ENCODE measurements at places on chromosomes 12 and 14. TPM values are rescaled to one million over a fixed set of nuclear protein-coding genes. Genes with fewer than 3 reads are reported as not detected.

- no peak for DNase-seq
Observed at GRCh38 chr14:23566778-23567185, 809 bp downstream of the AP1G2 start.

DNA sequence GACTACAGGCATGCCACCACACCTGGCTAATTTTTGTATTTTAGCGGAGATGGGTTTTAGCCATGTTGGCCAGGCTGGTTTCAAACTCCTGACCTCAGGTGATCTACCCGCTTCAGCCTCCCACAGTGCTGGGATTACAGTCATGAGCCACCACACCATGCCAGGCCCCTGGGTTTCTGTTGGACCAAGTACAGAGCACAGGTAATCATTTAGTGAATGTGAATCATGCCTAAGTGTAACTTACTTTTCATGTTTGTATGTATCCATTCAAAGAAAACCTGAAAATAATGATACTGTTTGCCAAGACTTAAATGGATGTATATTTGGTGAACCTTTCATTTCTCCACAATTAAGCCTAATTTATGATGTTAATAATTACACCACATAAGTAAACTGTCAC, 65.9 kb downstream of the FGD6 start:
- no peak for DNase-seq

DNA sequence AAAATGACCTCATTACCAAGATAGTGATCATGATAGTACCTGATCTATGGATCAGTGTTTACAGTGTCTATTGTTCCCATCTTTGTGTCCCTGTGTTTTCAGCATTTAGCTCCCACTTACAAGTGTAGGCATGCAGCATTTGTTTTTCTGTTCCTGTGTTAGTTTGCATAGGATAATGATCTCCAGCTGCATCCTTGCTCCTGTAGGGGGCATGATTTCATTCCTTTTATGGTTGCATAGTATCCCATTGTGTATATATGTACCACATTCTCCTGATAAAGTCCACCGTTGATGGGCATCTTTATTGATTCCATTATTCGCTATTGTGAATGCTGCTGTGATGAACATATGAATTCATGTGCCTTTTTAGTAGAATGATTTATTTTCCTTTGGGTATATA, 215.4 kb upstream of the NAV3 start:
- DNase-seq, result no peak

- no peak for DNase-seq
Observed at GRCh38 chr14:96736439-96736838, 60.7 kb upstream of the VRK1 start.

- no peak for DNase-seq
Observed at GRCh38 chr12:75921622-75922289, 109.8 kb downstream of the PHLDA1 start.

DNA sequence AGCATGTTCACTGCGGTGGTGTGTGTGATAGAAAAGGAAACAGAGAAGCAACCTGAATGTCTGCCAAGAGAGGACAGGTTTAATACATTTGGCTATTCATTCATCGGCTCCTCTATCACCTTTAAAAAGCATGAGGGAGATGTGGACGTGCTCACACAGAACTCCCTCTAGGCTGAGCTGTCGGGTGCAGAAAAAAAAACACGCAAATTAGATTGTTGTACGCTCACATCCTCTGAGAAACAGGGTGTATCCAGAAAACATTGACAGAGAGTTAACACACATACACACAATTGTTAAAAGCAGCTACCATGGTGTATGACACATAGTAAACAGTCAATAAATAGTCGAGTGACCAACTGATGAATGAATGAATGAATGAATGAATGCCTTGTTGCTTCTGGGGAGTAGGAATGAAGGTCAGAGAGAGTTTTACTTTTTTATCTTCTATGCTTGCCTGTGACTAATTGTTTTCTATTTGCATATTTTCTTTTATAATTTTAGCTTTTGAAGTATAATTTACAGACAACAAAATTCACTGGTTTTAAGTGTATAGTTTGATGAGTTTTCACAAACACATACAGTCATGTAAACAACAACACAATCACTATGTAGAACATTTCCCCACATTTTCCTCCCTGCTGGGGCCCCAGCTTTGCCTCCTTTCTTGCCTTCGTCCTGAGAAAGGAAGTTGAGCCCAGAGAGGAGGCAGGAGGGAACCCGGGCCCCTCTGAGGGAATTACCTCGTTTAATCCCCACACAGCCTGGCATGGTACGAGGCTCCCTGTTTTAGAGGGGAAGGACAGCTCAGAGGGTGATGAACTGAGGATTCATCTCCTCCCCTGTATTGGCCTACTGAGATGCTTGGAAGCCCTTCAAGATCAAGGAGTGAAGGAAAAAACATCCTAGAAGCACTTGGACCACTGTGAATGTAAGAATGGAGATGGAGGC, 19.7 kb upstream of the FAM222A start:
- no peak for DNase-seq

DNA sequence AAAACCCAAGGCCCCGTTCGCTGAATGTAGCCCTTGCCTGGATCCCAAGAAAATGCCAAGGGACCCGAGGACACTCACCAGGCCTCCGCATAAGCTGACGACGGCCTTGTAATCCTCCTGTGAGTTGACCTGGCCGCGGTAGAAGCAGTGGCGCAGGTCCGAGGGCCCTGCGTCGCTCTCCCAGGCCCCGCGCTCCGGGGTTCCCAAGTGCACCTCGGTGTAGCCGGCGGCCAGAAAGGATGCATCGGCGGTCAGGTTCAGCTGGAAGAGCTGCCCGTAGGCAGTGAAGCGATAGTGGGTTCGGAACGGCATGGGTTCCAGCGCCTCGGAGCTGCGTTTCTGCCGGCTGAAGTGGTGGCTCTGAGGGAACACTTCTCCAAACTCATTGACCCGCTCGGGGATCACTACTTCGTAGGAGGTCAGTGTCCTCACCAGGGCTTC, 1.2 kb downstream of the ADAMTS20 start:
- DNase-seq, result no peak

GRCh38 chr12:47549258-47549657, 156.6 kb downstream of the RPAP3 start:
- no peak for DNase-seq

GRCh38 chr14:104573930-104574329, 5.6 kb upstream of the C14orf180 start:
- DNase-seq, result no peak

DNA sequence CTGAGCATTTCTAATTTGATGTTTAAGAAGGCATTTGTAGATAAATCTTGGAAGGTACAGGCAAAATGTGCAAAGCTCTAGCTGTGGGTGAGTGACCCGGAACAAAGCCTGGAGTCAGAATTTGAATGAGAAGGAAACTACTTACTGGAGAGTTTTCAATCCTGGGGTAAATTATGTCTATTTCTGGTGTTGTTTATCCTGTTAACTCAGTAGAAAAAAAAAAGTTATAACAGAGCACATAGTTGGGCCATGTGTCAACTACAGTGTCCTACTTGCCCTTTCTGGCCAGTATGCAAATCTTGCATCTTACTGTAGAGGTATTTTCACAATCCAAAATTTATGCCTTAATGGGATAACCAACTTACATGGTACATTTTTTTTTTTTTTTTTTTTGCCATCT, 182.3 kb downstream of the SYNE2 start:
- DNase-seq, result no peak

GRCh38 chr14:105487449-105487985, 831 bp downstream of the CRIP1 start:
- peak; percentile 72 for DNase-seq

DNA sequence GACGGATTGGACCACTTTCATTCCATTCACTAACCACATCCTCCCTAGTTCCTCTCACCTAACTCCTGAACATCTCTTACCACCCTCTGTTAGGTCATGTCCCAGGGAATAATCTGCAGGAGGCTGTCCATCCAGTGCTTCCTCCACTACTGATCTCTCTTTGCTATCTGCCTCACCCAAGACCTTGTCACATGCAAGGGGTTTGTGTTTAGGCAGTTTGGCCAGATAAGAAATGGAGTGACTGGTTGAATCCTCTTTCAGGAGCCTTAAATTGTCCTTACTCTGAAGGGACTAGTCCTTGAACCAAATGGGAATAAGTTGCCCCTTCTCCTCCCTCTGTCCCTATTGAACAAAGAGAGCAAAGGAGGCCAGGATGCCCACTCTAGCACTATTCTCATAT, 249.2 kb upstream of the BTG1 start:
- no peak for DNase-seq

GRCh38 chr12:55724226-55724939, 4.2 kb downstream of the RDH5 start:
- DNase-seq, result peak; percentile 49

DNA sequence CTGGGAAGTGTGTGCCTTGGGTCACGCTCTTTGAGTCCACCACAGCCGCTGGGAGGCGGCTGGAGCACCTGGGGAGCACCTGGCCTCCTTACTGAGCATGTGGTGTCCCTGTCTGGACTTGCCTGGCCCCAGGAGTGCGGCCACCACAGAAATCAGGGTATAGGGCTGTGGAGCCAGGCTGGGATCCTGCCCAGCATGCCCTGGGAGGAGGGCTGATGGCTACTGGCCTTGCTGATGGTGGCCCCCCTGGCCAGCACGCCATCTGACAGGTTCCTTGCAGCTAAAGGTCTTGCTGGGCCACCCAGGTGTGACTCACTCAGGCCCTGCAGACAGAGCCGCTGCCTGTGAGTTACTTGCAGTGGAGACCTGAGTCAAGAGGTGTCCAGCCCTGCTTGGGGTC, 6.0 kb downstream of the ULK1 start:
- no peak for DNase-seq

- DNase-seq, result no peak
Observed at GRCh38 chr14:30756594-30756993, 117.8 kb upstream of the COCH start.

GRCh38 chr12:57719777-57720605, 18.6 kb downstream of the AGAP2 start:
- DNase-seq, result no peak

- DNase-seq, result no peak
Observed at GRCh38 chr14:101813171-101813759, 51.8 kb downstream of the PPP2R5C start.

DNA sequence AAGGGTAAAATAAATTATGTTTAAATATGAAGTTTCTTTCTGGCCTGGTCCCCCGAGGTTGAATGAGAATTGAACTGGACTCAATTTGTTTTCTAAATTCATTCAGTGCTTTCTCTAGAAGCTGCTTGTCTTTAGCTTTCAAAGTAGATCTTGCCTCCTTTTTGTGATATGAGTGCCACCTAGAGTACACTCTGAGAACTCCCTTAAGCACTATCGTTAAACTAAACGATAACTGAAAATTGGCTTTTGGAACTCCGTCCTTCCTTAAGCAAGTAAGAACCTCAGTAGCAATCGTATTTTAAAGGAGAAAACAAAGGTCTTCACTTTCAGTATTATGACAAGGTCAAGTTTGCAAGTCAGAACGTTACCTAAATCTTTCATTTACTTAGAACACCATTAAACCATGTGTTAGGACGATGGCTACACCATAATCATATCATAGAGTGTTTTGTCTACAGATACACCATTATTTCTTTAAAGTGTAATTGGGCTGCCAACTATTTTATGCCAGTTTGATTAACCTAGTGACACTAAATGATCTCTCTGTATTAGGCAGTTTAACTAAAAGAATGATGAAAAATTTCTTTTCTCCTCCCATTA, 364.8 kb downstream of the SNAPC1 start:
- peak; percentile 54 for DNase-seq

DNA sequence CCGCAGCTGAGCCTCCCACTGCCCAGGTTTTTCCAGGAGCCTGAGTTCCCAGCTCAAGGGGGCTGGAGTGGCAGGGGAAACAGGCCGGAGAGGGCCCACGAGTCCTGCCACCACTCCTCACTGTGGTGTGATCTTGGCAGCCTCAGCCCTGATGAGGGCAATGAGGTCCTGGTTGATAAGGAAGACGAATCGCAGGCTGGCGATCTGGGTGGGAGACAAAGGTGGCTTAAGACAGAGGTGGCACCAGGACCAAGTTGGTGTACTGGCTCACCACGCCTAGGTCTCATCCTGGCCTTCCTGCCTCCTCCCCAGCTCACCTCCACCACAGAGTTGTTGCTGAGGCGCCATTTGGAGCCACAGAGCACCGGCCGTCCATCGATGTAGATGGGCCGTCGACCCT, 9.4 kb downstream of the MCRS1 start:
- no peak for DNase-seq

GRCh38 chr12:48924617-48925303, 532 bp downstream of the FKBP11 start:
- DNase-seq, result peak; percentile 19

DNA sequence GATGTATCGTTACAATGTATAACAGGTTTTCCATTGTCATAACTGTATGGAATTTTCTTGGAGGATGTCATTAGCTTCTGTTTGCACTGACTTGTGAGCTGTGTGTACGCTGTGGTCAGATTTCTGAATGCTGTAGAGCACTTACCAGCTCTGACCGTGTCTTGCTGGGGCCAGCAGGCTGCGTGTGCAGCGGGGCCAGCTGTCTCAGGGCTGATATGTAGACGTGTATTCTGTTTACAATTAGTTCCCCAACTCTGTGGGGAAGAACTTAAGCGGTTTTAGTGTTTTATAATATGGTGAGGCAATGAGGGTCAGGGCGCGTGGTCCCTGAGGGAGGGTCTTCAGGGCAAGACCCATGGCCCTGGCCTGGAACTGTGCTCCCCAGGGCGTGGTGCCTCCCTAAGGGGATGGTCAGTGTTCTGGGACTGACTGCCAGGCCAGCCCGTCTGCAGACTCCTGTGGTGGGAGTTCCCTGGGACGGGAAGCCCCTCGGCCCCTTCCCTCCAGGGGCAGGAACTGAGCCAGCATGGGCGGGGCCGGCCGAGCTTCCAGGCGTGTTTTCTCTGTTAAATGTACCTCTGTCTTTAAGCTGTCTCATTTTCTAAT, 18.7 kb downstream of the XRCC3 start:
- peak; percentile 86 for DNase-seq

- no peak for DNase-seq
Observed at GRCh38 chr12:108063192-108063591, 65.9 kb upstream of the WSCD2 start.

DNA sequence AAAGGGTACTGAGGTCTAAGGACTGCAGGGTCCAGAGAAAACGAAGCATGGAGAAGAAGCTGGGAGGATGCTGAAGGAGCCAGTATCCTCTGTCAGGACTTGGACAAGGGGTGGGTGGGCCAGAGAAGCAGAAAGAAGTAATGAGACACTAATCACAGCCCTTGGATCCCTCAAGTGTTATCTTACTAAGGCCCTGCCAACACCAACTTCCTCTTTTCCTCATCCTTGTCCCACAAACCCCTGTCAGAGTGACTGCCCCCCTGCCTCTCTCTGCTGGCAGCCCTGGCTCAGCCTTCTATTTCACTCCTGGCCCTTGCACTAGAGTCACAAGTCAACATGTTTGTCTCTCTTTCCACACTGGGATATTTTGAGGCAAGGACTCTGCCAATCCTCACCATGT, 3.8 kb upstream of the ASIC1 start:
- DNase-seq, result no peak

- DNase-seq, result no peak
Observed at GRCh38 chr14:23409475-23409874, 1.4 kb upstream of the MYH6 start.

GRCh38 chr12:57428965-57429364, 1.9 kb downstream of the R3HDM2 start:
- DNase-seq, result no peak

The TPPP2 gene
- total RNA-seq, result not detected

The IL22 gene
- total RNA-seq, result not detected

The VRTN gene
- 0.20 TPM for total RNA-seq

The RNASE3 gene
- total RNA-seq, result 2.7 TPM

The RTL1 gene
- total RNA-seq, result 4.2 TPM

The RNF34 gene
- total RNA-seq, result 50.0 TPM

The R3HDM2 gene
- total RNA-seq, result 32.9 TPM

The DCN gene
- total RNA-seq, result 1,233 TPM

The CLEC12A gene
- total RNA-seq, result 7.2 TPM

The HELB gene
- 6.4 TPM for total RNA-seq

The CAPZA3 gene
- not detected for total RNA-seq

The TAS2R9 gene
- total RNA-seq, result not detected

The GPR65 gene
- 1.6 TPM for total RNA-seq

The KRT6A gene
- total RNA-seq, result 333 TPM

The SLC17A8 gene
- total RNA-seq, result not detected

All from skin of body (tissue), 3 donors.